Ureter (tissue), 1 donor: ENCODE measurements at places on chromosomes 5 and 9. TPM values are rescaled to one million over a fixed set of nuclear protein-coding genes. Genes with fewer than 3 reads are reported as not detected.

HSD17B3 gene
- not detected for total RNA-seq

STKLD1 gene
- total RNA-seq = 0.75 TPM

TEX48 gene
- not detected for total RNA-seq

CDC20B gene
- total RNA-seq = not detected

DNA sequence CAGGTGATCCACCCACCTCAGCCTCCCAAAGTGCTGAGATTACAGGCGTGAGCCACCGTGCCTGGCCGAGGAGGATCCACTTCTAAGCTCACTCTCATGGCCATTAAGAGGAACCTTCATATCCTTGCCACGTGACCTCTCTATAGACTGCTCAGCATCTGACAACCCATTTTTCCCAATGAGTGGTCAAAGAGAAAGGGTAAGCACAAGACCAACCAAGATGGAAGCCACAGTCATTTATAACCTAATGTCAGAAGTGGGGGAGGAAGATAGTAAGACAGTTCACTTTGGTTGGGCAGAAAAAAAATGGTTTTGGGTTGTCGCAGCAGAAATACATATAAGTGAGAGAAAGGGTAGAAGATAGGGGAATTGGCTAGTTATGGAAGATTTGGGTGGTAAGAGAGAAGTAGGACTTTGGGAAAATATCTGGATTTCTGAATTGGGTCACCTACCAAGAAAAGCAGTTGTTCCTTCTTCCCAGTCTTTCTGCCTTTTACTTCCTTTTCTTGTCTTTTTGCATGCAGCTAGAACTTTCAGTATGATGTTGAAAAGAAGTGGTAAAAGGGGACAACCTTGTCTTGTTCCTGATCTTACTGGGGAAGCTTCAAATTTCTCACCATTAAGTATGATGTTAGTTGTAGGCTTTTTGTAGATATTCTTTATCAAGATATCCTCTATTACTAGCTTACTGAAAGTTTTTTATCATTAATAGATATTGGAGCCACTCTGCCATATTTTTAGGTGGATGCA lies 15.6 kb downstream of the SNX2 start:
- no peak for DNase-seq

DNA sequence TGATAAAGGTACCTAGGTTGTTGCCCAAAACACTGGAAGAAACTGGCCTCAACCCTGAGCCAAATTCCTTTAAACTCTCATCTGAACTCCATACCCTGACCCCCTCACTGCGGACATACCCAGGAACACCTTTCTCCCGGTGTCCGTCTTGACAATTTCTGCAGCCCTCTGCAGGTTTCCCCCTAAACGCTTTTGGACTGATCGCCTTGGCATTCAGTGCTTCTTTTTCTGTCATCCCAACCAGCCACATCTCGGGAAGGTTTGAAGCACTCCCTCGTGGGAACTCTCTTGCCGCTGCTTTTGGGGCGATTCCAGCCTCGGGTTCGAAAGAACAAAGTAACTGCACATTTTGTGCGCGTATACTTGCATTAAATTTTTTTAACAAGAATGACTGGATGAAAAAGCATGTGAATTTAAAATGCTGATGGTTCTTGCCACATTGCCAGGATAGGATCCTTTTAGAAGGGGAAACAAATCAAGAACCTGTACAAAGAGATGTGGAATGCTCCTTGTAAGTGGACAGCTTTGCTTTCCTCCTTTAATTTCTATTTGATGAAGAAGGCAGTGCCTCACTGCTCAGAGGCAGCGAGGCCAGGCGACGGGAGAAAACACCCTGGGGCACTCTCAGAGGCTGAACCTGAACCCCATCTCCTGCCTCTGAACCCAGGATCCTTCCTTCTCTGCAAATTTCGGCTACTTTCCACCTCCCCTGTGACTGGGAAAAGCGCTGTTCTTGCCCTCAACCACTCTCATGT lies 615 bp downstream of the PSMD5 start:
- no peak for DNase-seq

- no peak for DNase-seq
These were observed 5.6 kb downstream of the ADAMTS13 start for GRCh38 chr9:133427658-133428348.

DNA sequence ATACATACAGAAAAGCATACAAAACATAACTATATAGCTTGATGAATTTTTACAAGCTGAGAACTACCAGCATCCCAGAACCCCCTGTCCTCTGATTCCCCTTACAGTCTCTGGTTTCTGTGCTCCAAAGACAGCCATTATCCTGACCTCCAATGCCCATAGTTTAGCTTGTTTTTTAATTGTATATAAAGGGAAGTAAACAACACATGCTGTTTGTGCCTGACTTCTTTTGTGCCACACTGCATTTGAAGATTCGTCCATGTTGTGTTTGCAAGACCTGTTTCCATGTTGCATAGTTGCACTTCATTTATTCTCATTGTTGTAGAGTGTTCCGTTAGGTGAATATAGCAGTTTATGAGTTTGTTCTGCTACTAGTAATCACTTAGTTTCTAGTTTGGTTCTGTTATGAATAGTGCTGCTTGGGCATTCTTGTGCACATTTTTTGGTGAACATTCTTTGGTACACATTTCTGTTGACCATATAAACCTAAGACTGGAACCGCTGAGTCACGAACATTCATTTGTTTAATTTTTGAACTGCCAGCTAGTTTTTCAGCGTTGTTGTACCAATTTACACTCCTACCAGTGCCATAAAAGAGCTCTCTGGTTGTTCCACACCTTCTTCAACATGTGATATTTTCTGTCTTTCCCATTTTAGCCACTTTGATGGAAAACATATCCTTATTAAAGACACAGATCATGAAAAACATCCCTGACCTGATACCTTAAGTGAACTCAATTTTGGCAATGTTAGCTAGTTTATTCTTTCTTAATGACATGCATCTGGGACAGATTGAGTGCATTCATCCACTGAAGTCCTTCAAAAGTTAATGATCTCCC lies 78.1 kb upstream of the ANXA1 start:
- DNase-seq = no peak

- DNase-seq = no peak
These were observed 116.1 kb downstream of the NRG2 start for GRCh38 chr5:139926797-139927503.
